Activated T-helper 1 cell treated with anti-CD3 and anti-CD28 coated beads, Interleukin-2, amount 50 U/mL, for 16 hours (primary cell): ENCODE measurements at places on chromosomes 12 and 14.

GRCh38 chr12:82174936-82175335 is 183.3 kb downstream of the CCDC59 start:
- no peak for DNase-seq

DNA sequence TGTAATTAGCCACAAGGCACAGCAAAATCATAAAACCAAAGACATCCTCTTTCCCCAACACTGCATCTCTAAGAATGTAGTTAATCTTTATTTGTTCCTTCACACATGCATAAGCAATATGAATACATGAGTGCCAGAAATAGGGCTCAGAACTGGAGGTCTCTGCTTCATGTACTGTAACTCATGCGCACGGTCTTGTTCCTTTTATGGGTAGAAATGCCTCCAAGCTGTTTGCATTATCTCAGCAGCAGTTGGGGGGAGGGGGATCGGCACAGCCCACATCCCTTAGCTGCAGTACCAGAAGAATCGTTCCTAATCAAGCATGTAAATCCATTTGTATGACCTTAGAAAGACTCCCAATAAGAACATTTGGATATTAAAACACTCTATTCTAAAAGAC is 20.0 kb downstream of the RHOJ start:
- DNase-seq, result no peak

- DNase-seq, result no peak
Measured at GRCh38 chr12:56074396-56074795, 5.6 kb upstream of the ERBB3 start.

DNA sequence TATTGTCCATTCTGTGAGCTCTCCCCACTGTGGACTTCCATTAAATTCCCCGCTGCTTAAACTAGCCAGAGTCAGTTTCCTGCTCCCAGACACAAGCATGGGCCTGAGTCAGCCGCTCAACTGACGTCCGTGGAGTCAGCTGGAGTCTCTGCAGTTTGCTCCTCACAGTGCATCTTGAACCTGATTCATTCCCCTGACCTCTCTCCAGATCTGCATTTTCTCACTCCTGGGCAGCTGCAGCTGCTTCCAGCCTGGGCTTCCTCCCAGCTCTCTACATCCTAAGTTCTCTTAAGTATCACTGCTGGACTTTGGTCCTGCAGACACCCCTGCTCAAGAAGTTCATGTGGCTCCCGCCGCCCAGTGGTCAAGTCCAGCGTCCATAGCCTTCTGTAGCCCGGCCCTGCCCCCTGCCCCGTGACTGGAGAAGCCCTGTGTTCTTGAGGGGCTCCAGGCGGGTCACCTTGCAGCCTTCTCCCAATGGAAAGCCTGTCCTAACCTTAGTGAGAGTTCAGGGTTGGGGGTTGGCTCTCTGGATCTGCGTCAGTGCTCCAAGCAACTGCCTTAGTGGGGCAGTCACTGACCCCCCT is 20.0 kb downstream of the NFKBIA start:
- DNase-seq, result no peak

DNA sequence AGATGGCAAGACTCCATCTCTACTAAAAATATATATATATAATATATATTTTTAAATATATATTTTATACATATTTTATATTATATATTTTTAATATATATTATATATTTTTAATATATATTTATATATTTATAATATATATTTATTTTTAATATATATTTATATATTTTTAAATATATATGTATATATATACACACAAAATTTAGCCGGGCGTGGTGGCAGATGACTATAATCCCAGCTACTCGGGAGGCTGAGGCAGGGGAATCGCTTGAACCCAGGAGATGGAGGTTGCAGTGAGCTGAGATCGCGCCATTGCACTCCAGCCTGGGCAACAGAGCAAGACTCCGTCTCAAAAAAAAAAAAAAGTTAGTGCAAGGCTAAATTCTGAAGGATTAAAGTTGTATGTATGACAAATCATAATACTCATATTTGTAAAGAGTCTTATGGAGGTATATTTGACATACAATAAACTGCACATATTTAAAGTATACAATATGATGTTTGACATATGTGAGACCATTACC is 7.7 kb upstream of the TDG start:
- no peak for DNase-seq
